ENCODE measurements at places on chromosomes 6 and 20. TPM values are rescaled to one million over a fixed set of nuclear protein-coding genes. Genes with fewer than 3 reads are reported as not detected.

The COL10A1 gene
- total RNA-seq = not detected

The KCNB1 gene
- total RNA-seq = not detected

The CAPN11 gene
- not detected for total RNA-seq

The PTCRA gene
- total RNA-seq = not detected

The PROCR gene
- 87.8 TPM for total RNA-seq

The CDC5L gene
- total RNA-seq = 29.7 TPM

The CCHCR1 gene
- total RNA-seq = 18.4 TPM

The GTSF1L gene
- not detected for total RNA-seq

The DEFB110 gene
- not detected for total RNA-seq

The NOL4L gene
- total RNA-seq = 1.7 TPM

The SLC22A16 gene
- not detected for total RNA-seq

The PPP1R18 gene
- 119 TPM for total RNA-seq

The MYH7B gene
- 0.11 TPM for total RNA-seq

The ADA gene
- 17.6 TPM for total RNA-seq

The MYLK2 gene
- total RNA-seq = 0.07 TPM

The SLC52A3 gene
- total RNA-seq = 2.1 TPM

The OARD1 gene
- 22.9 TPM for total RNA-seq

The HDGFL1 gene
- not detected for total RNA-seq

The C6orf52 gene
- 1.1 TPM for total RNA-seq

The REPS1 gene
- total RNA-seq = 60.1 TPM

The ZBTB46 gene
- total RNA-seq = 0.21 TPM

The ROS1 gene
- total RNA-seq = not detected

The ARFGEF3 gene
- 0.04 TPM for total RNA-seq

The BTBD9 gene
- total RNA-seq = 4.2 TPM

The VGLL2 gene
- not detected for total RNA-seq

The WFDC5 gene
- 0.51 TPM for total RNA-seq

The PRKN gene
- 0.25 TPM for total RNA-seq

The NKX2-2 gene
- not detected for total RNA-seq

The KIF3B gene
- total RNA-seq = 23.2 TPM

The ANKRD66 gene
- not detected for total RNA-seq

The PACRG gene
- not detected for total RNA-seq

The MMP24 gene
- 0.03 TPM for total RNA-seq

The MAP1LC3A gene
- total RNA-seq = 3.9 TPM

The SAMHD1 gene
- total RNA-seq = 66.2 TPM

The OR12D3 gene
- not detected for total RNA-seq

The KIAA1755 gene
- 0.10 TPM for total RNA-seq

The LY6G6C gene
- total RNA-seq = not detected
